ENCODE measurements at places on chromosomes 2 and 18. TPM values are rescaled to one million over a fixed set of nuclear protein-coding genes. Genes with fewer than 3 reads are reported as not detected.

The COBLL1 gene
- 9.5 TPM for total RNA-seq

- no peaks in the 10 kb centered on the region for H3K36me3 ChIP-seq
- no peak for DNase-seq
- H3K4me3 ChIP-seq = no peak overlapping the region
- no peaks in the 10 kb centered on the region for H3K27me3 ChIP-seq
- H3K4me1 ChIP-seq = peaks cover 19% of the 10 kb centered on the region
These were observed 44.2 kb downstream of the RRM2 start for GRCh38 chr2:10166676-10167292.

- no peaks in the 10 kb centered on the region for H3K36me3 ChIP-seq
- no peak overlapping the region for H3K4me3 ChIP-seq
- no peak for DNase-seq
- no peak overlapping the region for H3K27ac ChIP-seq
These were observed 38.1 kb upstream of the TCF7L1 start for GRCh38 chr2:85095094-85095493.

GRCh38 chr2:65142515-65142914 is 12.6 kb upstream of the RAB1A start:
- no peaks in the 10 kb centered on the region for H3K36me3 ChIP-seq
- DNase-seq = no peak
- no peak overlapping the region for H3K27ac ChIP-seq
- H3K4me1 ChIP-seq = no peaks in the 10 kb centered on the region
- H3K27me3 ChIP-seq = no peaks in the 10 kb centered on the region

All from uterus (tissue), 4 donors.